ENCODE measurements at places on chromosomes 4 and X.
A peak's percentile ranks its signal among the peaks of the same experiment; 100 is the strongest.

- DNase-seq: no peak
These were observed at the start of gene ATOH1 for GRCh38 chr4:93828332-93828994. Gene ATOH1, plus strand, starts transcription at chr4:93828753. Its CDS starts 174 bp downstream, at chr4:93828927.

- DNase-seq: no peak
These were observed 107.7 kb downstream of the BLTP1 start for GRCh38 chr4:122259849-122260248.

- DNase-seq: no peak
These were observed 41.0 kb upstream of the JADE1 start for GRCh38 chr4:128768373-128768996.

GRCh38 chr4:112170451-112170993, 25.3 kb downstream of the FAM241A start:
- no peak for DNase-seq

- DNase-seq: no peak
These were observed 56.7 kb downstream of the NAF1 start for GRCh38 chr4:163109967-163110366.

DNA sequence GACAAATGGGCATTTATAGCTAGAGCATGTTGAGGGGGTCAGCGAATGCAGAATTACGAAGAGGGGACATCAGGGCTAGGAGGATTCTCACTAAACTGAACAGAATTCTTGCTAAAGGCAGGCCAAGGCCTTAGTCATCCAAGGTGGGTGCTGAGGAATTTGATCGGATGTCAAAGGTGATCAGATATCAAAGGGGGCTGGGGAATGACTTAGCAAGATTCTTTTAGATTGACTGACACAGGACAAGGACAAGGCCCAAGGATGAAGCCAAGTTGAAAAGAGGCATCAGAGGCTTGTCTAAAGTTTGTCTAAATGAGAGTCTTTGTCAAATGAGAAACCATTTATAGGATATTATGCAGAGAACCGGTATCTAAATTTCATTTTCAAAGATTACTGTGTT, 9.7 kb downstream of the TMEM184C start:
- no peak for DNase-seq

- DNase-seq: no peak
These were observed 540.5 kb upstream of the BOD1L1 start for GRCh38 chr4:14167876-14168510.

DNA sequence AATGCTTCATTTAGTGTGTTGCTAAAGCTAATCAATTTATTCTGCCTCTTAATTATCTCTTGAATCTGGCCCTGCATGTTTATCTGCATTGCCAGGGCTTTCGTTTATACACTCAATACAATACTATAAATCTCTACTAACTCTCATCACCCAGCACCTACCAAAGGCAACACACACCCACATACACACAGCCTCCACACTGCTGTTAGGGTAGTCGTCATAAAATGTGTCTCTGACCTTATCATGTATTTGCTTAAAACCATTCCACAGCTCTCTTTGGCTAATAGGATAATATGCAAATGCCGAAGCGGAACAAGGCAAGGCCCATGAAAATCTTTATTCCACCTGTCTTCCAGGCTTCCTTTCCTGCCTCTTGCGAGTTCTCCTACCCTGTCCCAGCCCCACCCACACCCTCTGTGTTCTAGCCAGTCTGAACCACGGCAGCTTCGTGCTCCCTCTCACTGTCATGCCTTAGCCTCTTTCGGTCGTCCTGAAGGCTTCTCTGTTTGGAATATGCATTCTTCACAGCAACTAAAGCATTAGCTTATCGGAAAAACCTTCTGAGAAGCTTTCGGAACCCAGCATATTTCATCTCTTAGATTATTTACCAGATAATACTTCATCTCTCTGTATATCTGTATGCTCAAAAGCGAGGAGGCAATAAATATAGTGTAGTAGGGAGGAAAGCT, 333.5 kb downstream of the TENM3 start:
- no peak for DNase-seq

GRCh38 chr4:182904211-182904761, 12.9 kb downstream of the DCTD start:
- no peak for DNase-seq

- DNase-seq: no peak
These were observed 2.8 kb upstream of the GSX2 start for GRCh38 chr4:54097152-54097551.

DNA sequence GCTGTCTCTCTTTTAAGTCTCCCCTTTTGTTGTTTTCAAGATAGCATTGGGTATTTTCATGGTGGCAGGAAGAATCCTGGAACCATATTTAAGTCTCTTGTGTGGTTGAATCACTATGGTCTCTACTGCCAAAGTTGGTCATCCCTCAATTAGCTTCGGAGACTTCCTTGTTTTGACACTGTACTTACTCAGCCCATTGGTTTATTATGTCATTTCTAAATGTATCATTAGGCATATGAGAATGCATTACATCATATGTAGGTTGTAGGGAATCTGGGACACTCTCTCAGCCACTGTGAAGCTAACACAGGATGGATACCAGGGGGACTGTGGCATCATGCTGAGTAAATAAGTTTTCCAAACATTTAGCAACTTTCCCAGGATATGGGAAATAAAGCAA, 211.8 kb downstream of the DTHD1 start:
- DNase-seq: no peak

DNA sequence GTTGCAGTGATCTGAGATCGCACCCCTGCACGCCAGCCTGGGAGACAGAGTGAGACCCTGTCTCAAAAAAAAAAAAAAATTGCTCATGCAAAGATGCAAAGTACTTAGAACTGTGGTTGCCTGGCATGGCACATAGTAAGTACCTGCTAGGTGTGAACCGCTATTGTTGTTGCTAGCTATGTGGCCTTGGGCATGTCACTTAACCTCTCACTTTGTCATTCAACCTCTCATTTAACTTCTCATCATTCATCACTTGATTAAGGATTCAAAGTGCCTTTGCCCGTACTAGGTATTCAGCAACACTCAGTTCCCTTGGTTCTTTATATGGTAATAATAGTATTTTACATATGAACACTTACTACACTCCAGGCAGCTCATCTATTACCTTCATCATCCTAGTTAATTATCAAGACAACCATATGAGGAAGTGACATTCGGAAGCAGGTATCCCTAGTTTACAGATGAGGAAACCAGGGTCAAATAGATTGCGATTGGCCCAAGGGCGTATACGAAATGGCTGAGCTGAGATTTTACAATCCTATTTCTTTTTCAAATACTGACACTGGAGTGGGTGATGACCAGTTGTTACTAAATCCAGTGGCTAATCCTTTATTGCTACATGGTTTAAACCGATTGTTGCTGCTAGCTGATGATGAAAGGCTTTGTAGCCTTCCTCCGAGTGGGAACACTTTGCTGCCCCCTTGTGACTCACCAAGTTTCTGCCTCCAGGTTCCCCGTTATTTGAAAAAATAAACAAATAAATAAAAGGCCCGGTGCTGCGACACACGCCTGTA, 28.8 kb upstream of the SOWAHD start:
- DNase-seq: peak; percentile 74

GRCh38 chrX:41050359-41050758, 34.9 kb upstream of the USP9X start:
- no peak for DNase-seq

- peak; percentile 72 for DNase-seq
These were observed 19.3 kb downstream of the JAKMIP1 start for GRCh38 chr4:6180841-6181631.

GRCh38 chrX:149527705-149528104, 13.1 kb upstream of the EOLA1 start:
- peak; percentile 73 for DNase-seq

DNA sequence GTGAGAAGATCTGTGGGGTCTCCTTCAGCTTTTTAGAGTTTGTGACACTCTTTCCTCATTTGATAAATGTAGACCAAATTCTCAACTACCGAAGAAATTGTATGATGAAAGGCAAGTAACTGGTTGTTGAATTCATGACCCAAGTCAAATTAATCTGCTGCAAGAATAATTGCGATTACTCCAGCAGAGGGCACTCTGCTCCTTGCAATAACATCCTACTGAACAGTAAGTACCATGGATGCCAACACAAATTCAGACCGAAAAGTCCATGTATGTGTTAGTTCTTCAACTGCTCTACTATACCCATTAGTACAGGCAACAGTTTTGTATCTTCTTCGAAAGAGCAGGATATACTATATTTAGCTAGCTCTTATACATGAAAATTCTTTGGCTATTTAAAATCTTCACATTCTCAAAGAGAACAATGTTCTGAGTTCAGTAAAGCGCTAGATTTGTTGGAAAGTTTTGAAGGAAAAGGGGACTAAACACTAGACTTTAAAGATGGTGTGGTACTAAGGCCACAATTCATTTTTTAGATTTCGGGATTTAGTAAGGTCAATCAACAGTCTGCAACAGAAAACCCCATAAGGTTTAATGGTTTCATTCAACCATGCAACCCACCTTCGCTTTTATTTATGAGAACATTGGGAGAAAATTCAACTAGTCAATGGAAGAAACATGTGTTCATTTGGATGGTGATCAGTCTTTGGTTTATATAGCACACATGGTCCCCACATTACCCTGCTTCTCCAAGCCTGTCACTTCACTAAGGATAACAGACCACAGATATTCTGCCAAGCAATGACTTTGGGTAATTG, 105.4 kb upstream of the TBC1D9 start:
- peak; percentile 47 for DNase-seq

- DNase-seq: no peak
These were observed 742.6 kb downstream of the FAT4 start for GRCh38 chr4:126057371-126057770.

- no peak for DNase-seq
These were observed 68.5 kb downstream of the SH3RF1 start for GRCh38 chr4:169202145-169202699.

DNA sequence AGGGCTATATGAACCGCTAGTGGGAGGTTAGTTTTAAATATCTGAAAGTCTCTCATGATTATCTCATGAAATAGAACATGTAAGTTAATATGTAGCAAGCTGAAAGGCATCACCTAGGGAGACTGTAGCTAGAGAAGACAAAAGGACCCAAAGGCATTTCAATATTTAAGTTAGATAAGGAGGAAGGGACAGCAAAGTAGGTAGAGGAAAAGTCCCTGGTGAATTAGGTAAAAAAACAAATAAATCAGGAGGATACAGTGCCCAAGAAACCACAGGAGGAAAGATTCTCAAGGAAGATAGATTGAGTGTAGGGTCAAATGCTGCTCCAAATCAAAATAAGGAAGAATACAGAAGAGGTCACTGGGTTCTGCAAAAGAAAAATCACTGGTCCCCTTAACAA, 175.5 kb downstream of the GASK1B start:
- DNase-seq: no peak

DNA sequence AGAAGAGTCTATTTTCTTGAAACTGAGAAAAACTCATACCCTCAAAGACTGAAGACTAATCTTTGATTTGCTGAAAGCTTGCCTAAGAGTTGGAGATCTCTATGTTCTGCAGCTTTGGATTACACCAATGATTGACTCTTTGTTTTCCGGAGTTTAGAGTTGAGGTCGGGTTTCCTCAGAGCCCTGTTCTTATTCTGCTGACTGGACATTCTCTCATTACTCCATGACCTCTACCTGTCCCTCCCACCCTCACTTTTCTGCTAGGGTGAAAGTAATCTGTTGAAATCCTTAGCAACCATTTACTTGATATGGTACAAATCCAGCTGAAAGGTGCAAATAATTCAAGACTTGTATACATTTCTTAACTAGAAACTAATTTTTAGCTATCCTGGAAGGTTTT, 421.5 kb upstream of the FRG1 start:
- DNase-seq: no peak

- DNase-seq: no peak
These were observed 88.0 kb downstream of the ARSF start for GRCh38 chrX:3129256-3129655.

DNA sequence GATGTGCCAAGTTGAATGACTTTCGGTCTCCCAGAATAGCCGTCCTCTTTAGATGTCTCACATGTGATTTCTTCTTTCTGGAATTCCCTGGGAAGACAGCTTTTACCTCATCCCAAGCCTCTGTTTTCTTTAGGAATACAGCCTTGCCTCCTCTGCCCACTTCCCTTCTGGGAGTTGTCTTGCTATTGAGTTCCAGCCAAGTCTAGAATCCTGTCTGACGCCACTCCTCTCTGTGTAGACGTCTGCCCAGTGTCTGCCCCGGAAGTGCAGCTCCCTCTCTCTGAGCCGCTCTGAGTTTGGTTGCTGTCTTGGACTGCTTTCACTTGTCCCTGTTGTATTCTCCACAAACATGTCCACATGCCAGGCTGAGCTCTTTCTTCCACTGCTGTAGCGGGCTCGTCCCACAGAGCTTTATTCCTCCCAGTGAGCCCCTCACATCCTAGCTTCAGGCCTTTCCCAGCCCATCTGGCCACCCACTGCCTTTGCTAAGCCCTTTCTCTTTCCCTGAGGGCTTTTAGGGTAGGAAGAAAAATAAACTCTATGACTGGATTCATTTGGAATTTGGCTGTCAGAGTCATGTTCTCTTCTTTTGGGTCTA, 9.0 kb upstream of the IGFBP7 start:
- no peak for DNase-seq

GRCh38 chr4:118221227-118221800, 131.5 kb downstream of the PRSS12 start:
- no peak for DNase-seq

- DNase-seq: no peak
These were observed 77.3 kb downstream of the SMIM20 start for GRCh38 chr4:25991340-25991739.

GRCh38 chrX:65990702-65991101, 49.2 kb downstream of the VSIG4 start:
- no peak for DNase-seq

DNA sequence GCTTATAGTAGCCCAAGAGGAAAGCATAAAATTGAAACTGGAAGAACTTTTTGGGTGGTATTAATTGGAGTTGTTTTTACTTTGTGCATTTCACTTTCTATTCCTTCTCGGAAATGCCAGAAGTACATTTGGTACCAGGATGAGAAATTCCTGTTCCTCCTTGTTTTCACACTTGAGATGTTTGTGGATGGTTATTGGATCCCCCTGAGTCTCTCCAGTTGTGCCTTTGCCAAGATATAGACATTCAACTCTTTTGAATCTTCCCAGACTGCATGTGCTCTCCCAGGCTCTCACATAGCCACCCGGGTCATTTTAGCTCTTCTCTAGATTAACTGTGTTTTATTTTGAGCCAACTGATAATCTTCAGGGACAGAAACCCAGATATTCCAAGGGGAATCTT, 120.5 kb downstream of the AFF1 start:
- DNase-seq: no peak

DNA sequence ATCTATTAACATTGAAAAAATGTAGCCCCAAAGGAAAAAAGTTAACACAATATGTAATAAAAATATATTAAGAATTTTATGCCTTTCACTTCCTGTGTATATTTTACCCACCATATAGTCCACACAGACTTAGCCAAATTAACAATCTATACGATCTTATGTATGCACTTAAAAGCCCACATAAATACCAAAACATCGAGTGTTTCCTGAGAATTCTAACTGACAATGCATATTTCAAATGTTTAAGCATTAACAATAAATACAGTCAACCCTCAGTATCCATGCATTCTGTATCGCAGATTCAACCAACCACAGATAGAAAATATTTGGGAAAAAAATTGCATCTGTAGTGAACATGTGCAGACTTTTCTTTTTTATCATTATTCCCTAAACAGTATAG, 226.8 kb downstream of the COL25A1 start:
- no peak for DNase-seq

GRCh38 chr4:29734343-29735213, 985.6 kb upstream of the PCDH7 start:
- DNase-seq: no peak

Measured in CD4-positive, alpha-beta T cell treated with Interleukin-12 subunit alpha and Interleukin-12 subunit beta, for 1 hour (primary cell).